Stimulated activated CD8-positive, alpha-beta memory T cell treated with anti-CD3 and anti-CD28 coated beads, Interleukin-2, amount 100 ng/mL, for 1 hour (primary cell): ENCODE measurements at places on chromosomes 3 and 15.

- DNase-seq: no peak
Measured at GRCh38 chr3:124802061-124802698, 71.9 kb downstream of the UMPS start.

DNA sequence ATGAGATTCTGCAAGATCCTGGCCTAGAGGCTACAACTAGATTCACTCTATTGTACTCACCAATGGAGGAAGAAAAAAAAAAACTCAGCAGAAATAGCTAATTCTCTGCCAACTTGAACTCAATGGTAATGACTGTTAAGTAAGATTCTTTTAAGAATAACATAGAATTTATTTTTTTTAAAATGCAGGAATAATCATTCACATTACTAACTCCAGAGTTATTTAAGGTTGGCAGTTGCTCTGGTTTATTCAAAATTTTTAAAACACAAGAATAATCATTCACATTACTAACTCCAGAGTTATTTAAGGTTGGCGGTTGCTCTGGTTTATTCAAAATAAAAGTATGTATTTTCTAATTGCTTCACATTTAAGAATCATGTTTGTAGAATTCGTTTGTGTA is 1071.9 kb downstream of the IGSF11 start:
- no peak for DNase-seq

DNA sequence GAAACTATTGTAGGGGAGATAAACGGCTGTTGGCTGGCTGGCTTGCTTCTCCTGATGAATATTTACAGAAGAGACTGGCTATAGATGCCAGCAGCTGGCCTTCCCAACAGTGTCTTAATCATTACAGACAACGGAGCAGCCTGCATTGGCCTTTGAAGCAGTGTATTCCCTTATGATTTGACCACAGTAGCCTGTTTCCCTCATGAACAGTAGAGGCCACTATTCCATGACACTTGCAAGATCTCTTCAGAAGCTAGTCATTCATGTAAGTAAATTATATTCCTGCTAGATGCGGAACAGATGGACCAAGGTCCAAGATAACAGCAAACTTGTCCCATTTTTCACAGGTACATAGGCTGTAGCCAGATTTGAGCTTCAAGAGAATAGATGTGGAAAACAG is 47.3 kb downstream of the TMCO5A start:
- DNase-seq: no peak

DNA sequence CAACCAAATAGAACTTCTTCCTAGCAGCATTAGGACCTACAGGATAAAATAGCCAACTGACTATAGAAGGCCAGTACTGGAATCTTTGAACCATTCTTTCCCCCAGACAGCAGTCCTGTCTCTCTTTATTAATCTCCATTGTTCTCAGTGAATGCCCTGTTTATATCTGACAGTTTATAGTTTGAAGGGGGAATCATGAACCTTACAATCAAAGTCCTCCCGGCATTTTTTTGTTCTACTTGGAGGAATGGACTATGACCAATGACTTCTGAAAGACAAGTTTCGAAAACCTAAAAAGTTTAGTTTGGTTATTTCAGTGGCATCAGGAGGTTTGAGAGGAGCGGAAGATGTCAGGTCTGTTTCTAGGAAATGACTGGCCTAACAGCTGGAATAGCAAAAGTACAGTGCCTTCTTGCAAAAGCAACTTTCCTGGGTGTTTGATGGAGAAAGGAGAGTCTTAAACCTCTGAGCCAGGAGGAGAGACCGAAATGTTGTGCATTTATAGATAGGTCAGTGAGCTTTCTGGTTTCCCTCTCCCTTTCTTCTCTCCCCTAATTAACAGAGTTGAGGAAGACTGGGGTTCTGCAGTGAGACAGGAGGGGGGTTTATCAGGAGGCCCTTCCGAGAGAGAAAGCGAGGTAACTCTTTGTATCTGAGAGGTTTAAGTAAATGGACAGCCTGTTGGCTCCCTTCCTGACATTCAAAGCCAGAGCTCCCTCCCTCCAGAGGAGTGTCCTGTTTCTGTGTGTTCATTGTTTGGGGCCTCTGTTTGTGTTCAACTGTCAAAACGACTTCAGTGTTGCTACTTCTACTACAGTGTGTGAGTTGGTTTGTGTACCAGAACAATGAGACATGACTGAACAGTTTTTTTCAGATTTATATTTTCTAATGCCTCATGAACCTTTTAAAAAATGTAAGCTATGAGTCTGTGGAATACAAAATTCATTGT is 383.0 kb upstream of the RARB start:
- no peak for DNase-seq

DNA sequence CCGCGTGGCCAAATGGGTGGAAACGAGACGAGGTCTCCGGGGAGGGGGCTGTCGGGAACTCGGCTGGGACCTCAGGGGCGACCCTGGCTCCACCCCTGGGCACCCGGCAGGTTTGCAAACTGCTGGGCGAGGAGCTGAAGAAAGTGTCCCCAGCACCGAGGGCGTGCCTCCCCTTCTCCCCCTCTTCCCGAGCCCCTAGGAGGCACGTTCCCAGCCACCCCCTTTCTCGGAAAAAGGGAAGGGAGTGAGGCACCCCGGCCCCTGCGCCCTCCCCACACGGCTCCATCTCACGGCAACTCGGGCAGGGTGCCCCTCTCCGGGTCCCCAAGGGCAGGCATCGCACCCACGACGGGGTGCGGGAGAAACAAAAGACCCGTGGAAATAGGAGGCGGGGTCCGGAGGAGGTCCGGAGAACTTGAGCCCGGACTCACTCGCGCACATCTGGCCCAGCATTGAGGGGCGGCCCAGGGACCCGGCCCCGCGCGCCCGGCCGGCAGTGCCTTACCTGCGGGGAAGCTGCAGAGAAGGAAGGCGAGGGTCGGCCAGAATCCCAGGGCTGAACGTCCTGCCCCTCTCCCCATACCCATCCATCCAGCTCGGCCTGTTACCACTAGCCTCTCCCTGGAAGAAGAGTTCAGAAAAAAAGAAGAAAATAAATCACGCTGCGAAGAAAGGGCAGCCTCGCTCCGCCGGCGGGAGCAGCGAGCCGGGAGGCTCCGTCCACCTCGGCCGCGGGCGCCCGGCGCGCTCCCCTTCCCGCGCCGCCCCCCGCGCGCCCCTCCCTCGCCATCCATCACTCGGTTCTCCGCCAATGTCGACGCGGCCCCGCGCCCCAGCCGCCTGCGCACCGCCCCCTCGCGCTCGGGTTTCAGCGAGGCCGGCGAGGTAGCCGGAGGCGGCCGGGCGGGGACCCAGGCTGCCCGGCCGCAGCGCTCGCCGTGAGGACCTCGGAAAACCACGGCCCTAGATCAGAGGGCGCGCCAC is 16.3 kb downstream of the RGMA start:
- no peak for DNase-seq

DNA sequence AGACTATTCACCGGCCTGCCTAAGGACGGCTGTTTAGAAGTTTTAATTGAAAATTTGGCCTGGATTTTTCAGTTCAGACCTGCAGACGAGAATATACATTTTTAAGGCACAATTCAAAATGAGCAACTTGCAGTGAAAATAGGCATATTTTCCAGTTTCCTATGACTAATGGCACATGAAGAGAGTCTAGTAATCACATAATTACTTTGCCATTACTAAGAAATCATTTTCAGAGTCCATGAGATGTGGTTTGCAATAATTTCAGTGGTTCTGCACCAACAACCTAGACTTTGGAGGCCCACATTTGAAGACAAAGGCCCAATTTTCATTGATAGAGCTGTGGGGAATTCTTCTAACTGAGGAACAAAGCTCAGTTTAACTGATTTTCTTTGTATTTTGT is 205.3 kb downstream of the SOX2 start:
- DNase-seq: no peak

DNA sequence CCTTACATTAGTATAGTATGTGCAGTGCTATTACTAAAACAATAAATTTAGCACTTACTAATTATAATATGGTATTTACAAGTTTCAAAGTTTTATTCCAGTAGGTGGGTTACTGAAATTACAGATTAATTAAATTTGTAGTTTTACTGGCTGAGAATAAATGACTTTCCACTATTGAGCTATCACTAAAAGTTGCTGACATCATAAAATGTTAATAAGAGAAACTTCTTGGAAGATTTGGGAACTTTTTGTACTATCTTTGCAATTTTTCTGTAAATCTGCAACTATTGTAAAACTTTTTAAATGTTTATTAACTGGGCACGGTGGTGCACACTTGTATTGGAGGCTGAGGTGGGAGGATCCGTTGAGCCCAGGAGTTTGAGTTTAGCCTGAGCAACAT is 247.7 kb downstream of the UBE2E2 start:
- no peak for DNase-seq

DNA sequence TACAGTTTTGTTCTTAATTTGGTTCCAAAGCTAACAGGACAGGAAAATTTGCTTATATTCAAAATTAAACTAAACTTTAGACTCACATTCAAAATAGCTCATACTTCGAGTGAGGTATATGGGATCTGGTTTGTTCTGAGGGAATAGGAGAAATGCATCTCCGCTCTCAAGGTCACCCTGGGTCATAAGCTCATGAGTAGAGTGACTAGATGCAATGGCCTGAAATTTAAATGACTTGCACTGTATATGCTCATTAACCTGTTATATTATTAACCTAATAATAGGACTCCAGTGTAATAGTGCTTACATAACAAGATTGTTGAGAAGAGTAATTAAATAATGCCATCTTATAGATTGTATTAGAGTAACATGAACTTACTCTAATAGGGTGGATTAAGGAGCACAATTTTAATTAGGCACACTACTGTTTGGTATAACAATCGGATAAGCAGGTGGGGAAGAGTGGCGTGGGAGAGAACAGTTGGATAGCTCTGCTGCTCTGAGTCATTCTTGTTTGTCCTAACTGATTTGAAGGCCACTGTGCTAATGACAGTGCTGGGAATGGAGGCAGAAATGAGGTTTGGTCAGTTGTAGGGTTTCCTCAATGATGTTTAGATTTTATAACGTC is 5.2 kb downstream of the NKTR start:
- DNase-seq: no peak

- DNase-seq: no peak
Measured at GRCh38 chr3:197137751-197138150, 108.1 kb upstream of the MELTF start.

GRCh38 chr3:23270423-23270822 is 67.3 kb downstream of the UBE2E2 start:
- no peak for DNase-seq

DNA sequence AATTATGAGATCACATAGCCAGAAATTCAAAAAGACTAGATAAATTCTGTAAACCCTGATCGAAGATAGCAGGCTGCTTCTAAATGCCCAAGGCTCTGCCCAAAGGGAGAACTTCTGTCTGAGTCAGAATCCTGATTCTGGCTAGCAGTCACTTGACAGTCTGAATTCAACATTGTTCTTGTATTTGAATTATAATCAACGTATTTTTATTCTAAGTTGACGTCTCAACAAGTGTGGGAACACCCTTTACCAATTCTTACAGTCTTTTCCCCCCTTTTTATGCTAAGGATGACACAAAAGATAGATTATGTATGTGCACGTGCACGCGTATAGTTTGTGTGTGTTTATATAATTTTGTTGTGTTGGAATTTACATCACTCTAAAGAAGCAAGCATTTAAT is 552.8 kb downstream of the NAALADL2 start:
- no peak for DNase-seq

DNA sequence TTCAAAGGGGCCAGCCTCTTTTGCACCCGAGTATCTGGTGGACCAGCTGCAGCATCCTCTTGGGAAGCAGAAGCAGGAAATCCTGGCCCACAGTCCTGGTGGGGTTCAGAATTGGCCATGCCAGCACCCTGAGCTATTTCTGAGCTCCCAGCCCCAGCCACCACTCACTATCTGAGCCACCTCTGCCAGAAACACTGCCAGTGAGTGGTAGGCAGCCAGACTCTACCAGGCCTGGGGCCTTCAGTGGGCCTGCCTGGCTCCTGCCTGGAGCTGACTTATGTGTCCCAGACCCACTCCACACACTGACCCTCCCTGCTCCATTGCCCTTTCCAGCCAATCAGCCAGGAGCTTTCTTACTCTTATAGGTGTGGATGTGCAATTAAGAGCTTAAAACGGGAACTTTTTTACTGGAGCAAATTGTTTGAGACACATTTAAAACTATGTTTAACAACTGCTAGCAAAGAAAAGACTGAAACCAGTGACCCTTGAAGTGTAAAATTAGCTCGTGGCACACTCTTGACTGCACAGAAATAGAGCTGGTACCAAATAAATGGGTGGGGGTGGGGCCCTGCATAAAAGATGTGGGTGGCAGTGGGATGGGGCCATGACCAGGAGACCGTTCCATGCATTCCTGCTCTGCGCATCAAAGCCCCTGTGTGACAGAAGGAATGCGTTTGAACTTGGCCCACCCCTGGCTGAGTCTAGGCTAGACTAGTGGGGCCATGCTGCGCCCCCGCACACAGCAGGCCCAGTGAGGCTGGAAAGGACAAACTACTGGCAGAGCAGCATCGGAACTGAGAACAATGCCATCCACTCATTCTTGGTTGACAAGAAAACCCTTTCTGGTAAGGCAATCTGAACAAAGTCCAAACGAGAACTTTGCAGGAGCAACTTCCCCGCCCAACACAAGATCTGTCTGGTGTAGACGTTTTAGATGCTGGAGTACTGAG is 48.0 kb downstream of the CTNNB1 start:
- DNase-seq: no peak

DNA sequence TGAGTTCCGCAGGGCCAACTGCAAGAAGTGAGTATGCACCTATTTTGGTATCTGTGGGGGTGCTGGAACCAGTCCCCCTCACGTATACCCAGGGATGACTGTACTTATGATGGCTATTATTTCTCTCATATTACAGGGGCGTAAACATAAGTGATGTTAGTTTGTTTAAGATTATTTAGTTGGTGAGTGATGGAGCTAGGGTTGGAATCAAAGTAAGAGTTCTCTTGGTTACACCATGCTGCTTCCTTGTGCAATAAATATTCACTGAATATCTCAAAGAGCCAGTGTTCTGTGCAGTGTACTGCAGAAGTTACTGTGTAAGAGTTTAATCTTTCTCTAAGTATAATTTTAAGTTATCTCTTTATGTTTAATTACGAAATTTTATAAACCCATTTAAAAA is 12.8 kb upstream of the UTS2B start:
- no peak for DNase-seq

DNA sequence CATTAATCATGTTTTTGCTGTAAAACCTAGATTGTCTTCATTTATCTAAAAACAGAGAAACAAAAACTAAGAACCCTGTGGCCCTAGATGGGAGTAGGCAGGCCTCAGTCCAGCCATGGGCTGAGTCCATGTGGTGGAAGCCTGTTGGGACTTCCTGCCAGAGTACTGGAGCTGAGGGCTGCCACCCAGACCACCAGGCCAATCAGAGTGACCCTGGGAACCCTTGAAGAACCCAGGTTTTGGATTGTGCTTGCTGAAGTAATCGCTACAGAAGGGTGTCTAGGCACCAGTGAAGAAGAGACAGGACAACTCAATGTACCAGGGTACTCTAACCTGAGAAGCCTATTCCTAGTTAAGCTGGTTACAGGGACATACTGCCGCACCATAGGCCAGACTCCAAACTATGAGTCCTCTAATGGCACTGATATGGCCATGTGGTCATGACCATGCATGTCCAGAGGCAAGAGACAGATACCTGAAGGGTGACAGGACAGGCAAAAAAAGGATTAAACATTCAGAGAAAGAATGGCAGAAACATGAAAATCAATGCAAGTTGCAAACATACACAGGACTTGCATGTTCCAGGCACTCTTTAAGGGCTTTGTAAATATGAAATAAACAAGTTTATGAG is 12.9 kb downstream of the CSRNP1 start:
- no peak for DNase-seq

- no peak for DNase-seq
Measured at GRCh38 chr15:70478251-70478990, 284.9 kb downstream of the UACA start.

GRCh38 chr3:184031187-184031792 is at the start of gene HTR3D:
TSS of gene HTR3D (plus strand) at chr3:184031742. CDS start at chr3:184031742, 0 bp downstream.
- no peak for DNase-seq
